ENCODE measurements at places on chromosomes 11 and 22.

GRCh38 chr11:92707173-92707619 lies 262.3 kb upstream of the MTNR1B start:
- DNase-seq, result no peak

DNA sequence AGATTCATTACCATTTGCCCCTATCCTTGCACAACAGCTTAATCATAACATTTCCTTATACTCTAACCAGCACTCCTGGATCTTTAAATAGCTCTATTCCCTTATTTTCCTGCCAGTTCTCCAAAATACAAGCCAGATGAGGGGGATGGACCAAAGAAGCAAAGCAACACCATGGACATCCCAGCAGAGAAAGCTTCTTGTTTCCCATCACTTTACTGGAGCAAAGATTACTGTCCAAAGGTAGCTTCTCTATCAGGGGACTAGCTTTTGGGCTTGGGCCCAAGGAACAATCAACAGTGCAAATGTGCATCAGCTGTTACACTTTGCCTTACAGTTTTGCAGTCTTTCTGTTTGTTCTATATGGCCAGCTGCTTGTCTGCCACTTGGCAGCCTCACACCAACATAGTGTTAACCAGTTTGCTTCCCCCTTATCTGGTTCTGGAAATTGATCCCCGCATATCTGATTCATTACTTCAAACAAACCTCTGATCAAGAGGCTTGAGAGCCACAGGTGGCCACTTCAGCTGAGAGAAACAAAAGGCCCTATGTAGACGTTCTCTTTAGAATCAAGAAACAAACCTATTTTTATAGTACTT lies 814.3 kb downstream of the METTL15 start:
- DNase-seq, result no peak

DNA sequence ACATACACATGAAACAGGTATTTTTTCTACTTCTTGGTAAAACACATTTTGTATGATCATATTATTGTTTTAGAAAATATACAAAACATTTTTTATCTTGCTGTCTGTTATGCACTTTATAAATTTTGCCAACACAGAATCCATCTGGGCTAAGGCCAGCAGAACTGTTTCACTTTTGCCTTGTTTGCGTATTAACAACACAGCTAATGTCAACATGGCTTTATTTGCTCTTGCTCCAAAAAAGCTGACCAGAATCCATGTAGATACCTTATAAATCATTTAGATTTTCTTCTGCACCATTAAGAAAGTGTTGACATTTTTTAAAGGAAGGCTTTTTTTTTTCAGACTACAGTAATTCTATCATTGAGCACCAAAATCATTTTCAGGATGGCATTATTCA lies 58.1 kb upstream of the PGR start:
- no peak for DNase-seq

DNA sequence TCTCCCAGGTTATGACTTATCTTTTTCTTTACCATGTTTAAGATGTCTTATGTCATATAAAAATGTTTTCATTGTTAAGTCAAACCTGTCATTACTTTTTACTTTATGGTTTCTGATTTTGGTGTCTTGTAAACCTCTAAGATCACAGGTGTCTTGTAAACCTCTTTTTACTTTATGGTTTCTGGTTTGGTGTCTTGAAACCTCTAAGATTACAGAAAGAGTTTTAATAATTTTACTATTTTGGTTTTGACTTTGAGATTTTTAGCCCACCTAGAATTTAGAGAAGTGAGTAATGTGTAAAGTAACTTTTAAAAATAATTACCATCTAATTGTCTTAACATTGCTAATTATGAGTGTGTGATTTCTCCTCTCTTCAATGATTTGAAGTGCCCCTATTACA lies 2.6 kb downstream of the CSF2RB start:
- no peak for DNase-seq

DNA sequence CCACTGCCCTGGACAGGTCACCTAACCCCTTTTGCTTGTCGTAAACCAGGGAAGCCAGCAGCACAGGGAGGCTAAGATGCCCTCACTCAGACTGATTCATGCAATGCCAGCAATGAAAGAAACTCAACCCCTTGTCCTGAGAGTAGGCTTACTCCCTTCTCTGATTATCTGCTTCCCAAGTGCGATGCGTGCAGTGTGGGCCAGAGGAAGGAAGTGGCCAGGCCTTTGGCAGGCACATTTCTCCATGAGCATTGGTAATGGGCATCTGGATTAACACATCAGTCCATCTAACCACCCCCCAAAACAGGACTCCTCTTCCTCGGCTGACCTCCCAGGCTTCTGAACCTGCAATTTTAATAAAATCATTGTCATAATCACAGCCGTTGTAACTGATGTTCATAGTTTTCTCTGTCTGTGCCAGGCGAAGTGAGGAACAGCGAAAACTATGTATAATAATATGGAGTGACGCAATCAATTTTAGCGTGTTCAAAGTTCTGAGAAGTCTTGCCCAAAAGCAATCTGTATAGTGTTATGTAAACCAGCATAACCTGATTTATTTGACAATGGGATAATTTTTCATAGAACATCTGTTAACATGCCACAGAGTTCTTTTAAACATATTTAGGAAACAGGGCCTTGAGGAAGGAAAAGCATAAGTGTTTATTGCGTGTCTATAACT lies 33.9 kb downstream of the TST start:
- no peak for DNase-seq
